SW480 (cell line): ENCODE measurements at places on chromosomes 1 and 21.

DNA sequence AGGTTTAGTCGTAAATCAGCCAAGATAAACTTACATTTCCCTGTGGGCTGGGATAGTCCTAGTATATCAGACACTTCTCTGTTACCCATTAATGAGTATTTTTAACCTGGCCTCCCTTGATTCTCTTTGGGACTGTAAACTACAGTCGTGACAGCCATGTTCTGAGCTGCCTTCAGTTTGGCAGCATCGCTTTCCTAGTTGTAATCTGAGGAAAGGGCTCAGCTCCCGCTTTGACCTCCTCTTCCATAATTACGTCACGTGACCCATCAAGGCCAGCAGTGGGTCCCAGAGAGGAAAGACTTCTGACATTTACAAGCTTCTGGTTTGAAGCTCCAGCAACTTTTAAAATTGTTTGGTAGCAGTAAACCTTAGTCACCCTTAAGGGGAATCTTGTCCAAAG, 34.6 kb upstream of the MTR start:
- no peak for DNase-seq

DNA sequence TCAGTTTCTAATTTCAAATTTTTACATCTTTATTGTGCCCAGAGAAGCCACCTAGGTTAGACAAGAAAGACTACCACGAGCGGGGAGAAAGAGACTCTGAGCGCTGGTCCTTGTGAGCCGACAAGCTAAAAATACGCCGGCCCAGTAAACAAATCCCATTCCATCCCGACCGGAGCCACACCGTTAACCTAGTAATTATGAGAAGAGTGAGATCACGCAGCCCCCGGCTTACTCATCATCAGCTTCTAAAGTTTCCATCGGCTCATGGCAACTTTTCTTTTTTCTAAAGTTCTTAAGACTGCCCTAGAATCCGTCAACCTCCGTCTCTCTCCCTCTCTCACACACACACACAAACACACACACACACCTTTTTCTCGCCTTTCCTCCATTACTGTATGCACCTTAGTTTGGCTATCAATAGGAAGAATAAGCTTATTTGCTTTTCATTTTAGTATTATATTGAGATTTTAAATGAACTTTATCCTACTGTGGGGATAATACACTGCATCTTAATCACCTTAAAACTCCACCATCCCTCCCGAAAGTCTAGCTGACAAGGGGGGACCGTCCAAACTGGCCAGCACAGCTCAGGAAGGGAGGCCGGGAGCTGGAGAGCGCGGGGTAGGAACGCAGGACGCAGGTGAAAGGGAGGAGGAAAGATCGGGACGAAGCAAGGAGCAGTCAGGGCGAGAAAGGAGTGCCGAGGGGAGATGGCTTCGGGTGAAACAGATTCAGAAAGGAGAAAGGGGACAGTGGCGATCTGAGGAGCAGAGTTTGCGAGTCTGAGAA, 728 bp downstream of the OTUD7B start:
- DNase-seq: peak; percentile 69

GRCh38 chr1:94284476-94284875, 47.1 kb upstream of the ARHGAP29 start:
- DNase-seq: no peak

DNA sequence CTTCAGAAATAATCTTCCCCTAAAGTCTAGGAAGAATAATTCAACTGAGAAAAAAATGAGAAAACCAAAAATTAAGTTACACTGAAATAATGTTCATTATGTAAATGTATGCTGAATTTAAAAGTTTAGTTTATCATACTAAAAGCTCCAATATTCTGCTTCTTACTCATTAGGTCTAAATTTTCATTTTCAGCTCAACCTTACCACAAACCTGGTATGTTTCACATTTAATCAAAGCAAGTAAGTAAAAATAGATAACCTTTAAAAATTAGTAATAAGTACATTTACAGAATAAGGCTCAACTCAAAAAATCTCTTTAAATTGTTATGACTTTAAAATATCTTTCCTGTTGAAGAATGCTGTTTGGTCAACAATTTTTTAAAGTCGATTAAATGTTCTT, 15.0 kb downstream of the BTG3 start:
- no peak for DNase-seq

GRCh38 chr1:38690790-38691449, 168.7 kb downstream of the RRAGC start:
- no peak for DNase-seq

GRCh38 chr1:32754317-32755097, 51.9 kb upstream of the SYNC start:
- peak; percentile 63 for DNase-seq

DNA sequence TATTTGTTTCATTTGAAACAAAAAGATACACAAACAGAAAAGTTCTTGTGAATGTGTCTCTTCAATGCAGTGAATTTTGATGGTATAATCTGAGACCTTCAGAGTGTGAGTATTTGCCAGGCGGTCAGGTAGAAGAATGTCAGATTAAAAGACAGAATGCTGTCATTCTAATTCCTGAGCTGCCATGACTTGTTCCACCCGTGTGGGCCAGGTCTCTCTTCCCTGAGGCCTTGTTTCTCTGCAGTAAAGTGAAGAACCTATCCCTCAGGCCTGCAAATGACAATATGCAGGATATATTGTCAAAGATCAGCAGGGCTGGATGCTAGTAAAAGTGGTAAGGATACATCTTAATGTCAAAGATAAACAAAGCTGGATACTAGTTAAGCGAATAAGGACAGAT, 111.4 kb downstream of the ZP4 start:
- DNase-seq: no peak

GRCh38 chr1:4733446-4734177, 79.2 kb downstream of the AJAP1 start:
- DNase-seq: no peak

DNA sequence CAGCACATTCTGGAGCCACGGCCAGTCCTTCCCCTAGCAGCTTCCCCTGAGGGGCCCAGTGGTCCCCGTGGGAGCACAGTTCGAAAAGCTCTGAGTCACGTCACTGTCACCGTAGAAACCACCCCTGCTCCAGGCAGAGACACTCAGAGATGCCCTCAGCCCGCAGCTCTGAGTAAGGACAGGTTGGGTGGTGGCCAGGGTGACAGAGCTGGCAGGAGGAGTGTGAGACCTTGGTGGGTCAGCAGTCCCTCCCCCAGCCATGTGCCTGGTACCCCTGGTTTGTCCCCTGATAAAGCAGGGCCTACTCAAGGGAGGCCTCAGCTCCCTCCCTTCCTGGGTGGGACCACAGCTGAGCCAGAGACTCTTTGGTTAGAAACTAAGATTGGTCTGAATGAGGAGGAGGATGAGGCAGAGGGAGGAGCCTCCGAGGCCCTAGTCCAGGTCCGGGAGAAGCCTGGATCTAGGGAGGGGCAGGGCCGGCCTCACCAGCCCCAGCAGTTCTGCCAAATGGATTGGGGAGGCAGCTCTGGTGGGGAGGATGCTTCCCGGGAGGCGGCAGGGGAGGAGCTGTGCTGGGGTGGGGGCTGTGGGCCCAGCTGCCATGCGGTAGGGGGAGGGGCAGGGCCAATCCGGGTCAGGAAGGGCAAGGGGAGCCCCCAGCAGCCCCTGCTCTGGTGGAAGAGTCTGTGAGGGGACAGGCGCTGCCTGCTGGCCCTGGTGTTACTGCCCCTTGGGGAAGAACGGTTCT, 55.2 kb downstream of the SLC9A1 start:
- DNase-seq: peak; percentile 54

- no peak for DNase-seq
These were observed 113.1 kb downstream of the ATP5PO start for GRCh38 chr21:33802481-33802880.

- peak; percentile 23 for DNase-seq
These were observed 202.2 kb upstream of the KIAA0040 start for GRCh38 chr1:175394739-175395138.
